ENCODE measurements at places on chromosomes 7 and 10.

GRCh38 chr10:133235932-133236331 lies 1.7 kb upstream of the VENTX start:
- no peak for DNase-seq

GRCh38 chr10:88582411-88582805 lies 710 bp downstream of the RNLS start:
- no peak for DNase-seq

DNA sequence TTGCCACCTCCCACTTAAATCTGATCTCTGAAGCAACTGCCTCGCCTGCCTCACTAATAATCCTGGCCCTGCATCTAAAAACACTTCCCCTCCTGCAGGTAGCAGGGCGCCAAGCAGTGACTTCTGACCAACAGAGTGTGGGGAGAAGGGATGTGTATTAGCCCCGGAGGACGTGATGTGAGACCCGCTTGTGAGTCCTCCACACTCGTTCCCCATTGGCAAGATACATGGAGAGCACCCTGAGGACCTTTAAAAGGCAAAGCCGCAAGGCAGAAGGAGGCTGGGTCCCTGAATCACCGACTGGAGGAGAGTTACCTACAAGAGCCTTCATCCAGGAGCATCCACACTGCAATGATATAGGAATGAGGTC lies 6.1 kb upstream of the PILRA start:
- DNase-seq = no peak

DNA sequence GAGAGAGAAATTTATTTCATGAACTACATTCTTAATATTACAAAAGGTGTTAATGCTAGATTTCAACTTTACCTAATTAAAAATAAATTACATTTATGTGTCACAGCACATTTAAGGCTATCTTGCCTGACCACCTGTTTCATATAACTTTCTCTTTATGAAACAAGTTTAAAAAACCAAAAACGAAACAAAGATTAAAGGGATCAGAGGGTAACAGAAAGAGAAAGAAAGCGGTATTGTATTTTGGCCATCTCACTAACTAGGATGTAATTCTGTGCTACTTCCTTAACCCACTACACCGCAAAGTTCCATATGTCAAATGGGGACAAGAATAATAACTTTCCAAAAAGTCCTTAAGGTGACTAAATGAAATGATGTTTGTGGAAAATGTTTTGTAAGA lies 6.3 kb upstream of the RHOBTB1 start:
- no peak for DNase-seq

DNA sequence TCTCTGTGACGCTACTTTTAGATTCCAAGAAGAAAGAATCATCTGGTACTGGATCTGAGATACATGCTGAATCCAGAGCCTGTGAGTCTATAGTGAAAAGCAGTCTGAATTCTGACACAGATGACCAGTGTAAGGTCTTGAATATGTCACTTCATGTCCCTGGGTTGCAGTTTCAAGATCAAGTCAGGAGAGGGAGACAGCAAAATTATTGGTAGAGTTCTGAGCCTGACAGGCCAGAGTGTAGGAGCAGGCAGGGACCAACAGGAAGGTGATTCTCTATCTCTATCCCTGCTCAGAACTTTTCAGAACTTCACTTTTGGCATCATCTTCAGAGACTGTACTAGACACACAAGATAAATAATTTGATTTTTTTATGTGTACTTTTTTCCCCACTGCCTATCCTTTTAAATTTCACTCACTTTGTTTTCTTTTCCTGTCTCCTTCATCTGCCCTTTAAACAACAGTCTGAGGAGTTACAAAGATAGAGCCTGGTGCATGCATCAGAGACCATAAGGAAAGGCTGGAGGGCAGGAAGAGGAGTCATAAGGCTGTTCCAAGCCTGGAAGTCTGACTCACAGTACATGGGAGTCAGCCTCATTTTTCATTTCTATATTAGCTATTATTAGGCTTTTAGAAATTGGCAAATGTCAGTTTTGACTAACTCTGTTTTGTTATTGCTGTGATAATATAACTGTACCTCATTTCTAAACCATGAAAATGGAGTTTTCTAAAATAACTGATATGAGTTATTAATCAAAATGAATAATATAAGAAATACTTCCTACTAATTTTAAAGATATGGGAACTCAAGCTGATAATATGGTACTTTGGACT lies 120.2 kb upstream of the TMEM229A start:
- DNase-seq = no peak

DNA sequence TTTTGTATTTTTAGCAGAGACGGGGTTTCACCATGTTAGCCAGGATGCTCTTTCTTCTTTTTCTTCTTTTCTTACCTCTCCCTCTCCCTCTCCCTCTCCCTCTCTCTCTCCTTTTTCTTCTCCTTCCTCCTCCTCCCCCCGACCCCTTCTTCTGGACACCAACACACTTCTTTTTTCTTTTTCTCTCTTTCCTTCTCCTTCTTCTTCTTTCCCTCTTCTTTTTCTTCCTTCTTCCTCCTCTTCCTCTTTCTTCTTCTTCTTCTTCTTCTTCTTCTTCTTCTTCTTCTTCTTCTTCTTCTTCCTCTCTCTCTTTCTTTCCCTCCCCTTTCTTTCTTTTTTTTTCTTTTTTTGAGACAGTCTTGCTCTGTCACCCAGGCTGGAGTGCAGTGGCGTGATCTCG lies 14.0 kb downstream of the MMD2 start:
- no peak for DNase-seq

DNA sequence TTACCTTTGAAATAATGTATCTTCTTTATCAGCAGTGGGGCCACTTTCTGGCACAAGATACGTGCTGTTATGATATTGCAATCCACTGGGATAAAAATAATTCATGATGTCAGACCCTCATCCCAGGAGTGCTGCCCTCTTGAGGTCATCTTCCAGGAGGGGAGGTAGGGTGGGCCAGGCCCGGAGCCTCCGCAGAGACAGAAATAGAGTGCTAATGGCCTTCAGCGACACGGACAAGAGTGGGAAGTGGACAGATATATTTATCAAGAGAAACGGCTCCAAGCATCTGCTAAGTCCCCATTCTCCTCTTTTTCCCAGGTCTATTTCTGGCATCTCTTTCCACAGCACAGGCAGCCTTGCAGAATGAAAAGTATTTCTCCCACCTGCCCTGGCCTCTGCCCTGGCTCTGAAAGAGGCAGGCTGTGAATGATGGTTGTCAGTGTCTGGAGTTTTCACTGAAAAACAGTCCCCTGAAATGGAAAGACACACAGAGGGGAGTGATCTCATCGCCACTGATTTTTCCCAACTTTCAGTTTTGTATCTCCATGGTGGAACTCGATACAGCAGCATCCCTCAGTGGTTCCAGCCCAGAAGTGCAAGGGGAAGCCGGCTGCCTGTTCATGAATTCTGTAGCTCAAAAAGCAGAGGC lies 251.7 kb upstream of the MYO3A start:
- no peak for DNase-seq

- DNase-seq = no peak
These were observed at the start of gene SLC16A12 for GRCh38 chr10:89535171-89536012. Gene SLC16A12, minus strand, starts transcription at chr10:89535594. Its CDS starts 73,016 bp downstream, at chr10:89462578.

DNA sequence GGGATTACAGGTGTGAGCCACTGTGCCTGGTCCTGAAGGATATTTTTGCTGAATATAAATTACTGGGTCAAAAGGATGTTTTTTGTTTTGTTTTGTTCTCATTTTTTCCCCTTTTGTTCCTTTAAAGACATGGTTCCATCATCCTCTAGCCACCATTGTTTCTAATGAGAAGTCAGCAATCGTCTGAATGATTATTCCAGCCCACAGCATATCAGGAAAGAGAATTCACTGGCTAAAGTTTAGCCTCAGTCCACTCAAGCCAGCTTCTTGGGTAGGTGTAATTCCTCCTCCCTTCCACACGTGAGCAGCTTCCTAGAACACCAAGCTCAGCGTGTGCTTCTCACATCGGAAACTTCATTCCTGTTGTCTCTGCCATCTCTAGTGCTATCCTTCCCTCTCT lies 112.8 kb upstream of the INSIG1 start:
- DNase-seq = no peak

DNA sequence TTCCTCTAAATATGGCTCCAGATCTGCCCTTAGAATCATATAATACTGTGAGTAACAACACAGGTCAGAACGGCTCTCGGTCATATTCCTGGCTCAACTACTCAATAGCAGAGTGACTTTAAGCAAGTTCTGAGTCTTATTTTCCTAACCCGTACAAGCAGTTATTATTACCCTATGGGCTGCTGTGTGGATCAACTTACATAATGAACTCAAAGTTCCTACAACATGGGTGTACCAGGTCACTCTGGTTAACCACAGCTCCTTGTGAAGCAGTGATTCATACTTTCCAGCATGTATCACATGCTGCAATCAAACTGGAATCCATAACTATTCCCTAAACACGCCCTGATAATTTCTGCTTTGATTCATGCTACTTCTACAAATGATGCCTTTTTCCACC lies 107.3 kb downstream of the LRRN3 start:
- no peak for DNase-seq

- DNase-seq = no peak
These were observed 4.3 kb downstream of the LRRC20 start for GRCh38 chr10:70378122-70378521.

GRCh38 chr7:127998671-127999070 lies 32.6 kb downstream of the LRRC4 start:
- no peak for DNase-seq

- no peak for DNase-seq
These were observed 40.8 kb downstream of the TRIM24 start for GRCh38 chr7:138500892-138501291.

GRCh38 chr7:34311591-34311990 lies 346.4 kb upstream of the NPSR1 start:
- DNase-seq = no peak

DNA sequence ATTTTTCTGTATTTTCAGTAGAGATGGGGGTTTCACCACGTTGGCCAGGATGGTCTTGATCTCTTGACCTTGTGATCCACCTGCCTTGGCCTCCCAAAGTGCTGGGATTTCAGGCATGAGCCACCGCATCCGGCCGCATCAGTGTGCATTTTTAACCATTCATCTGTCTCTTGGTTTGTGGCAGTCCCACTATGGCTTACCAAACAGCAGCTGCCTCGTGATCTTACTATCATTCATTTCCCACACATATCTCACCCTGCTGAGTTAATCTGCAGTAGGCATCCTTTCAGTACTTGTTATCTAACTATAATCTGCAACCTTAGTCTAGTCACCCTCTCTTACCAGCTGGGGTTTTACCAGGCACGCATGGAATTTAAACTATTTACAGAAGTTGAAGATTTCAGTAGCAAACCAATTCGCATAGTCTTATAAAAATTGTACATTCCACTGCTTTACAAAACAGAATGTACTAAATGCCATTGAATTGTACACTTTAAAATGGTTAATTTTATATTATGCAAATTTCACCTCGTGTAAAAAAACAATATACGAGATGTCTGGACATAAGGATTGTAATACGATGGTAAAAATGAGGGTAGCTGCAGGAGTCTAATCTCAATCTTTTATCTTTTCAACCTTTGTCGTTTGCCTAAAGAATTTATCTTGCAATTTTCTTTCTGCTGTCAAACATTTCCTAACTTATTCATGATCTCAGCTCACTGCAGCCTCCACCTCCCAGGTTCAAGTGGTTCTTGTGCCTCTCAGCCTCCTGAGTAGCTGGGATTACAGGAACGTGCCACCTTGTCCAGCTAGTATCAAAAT lies 4.6 kb upstream of the TBC1D12 start:
- DNase-seq = no peak

- no peak for DNase-seq
These were observed 315.1 kb downstream of the C7orf25 start for GRCh38 chr7:42596737-42597136.

DNA sequence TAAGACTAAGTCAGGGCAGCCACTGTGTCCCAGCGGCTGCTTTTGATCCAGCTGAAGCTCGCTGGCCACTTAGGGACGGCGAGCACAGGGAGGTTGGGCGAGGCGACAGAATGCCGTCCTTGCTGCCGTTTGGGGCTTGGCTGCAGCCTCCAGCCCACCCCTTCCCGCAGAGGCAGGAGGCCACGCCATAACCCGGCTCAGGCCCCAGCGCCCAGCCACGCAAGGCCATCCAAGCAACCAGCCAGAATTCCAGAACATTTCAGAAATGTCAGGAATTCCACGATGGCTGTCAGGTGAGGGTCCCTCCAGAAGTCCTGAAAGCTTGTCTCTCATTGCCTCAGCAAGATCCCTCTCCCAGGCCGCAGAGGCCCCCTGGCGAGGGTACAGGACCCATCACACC lies 479.1 kb upstream of the FOXK1 start:
- no peak for DNase-seq

- no peak for DNase-seq
These were observed 79.0 kb downstream of the ABI1 start for GRCh38 chr10:26781797-26782196.

DNA sequence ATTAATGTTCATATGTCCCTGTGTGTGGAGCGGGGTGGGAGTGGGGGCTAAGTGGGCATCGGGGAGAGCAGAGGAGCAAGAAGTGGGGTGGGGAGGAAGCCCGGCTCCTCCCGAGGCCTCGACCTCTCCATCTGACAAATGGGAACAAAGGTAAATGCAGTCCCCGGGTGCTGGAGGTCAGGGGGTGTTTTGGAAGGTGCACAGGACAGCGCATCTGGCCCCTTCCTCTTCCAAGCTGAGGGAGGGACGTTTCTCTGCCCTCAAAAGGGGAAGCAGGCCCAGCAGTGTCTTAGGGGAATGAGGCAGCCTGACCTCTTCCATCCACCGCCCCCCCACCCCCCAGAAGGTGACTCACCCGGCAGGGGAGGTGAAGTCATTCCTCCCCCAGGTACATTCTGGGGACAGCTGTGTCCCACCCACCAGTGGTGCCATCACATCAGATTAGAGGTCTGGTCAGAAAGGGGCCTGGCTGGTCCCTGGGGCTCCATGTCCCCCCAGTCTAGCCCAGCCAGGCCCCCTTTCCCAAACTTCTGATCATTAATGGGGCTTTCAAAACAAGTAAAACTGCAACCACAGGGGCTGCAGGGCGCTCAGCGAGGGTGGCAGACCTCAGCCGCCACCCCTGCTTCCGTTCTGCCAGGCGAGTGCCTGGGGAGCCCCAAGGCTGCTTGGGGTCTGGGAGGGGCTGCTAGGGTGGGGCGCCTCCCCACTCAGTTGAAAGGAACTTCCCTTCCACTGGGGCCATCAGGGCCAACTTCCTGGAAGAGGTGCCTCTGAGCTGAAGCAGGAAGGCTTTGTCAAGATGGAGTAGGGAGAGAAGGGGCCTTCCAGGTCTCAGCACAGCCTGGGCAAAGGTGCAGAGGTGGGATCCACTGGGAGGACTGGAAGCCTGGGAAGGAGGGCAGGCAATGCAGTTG lies 10.8 kb downstream of the LFNG start:
- DNase-seq = peak; percentile 88

DNA sequence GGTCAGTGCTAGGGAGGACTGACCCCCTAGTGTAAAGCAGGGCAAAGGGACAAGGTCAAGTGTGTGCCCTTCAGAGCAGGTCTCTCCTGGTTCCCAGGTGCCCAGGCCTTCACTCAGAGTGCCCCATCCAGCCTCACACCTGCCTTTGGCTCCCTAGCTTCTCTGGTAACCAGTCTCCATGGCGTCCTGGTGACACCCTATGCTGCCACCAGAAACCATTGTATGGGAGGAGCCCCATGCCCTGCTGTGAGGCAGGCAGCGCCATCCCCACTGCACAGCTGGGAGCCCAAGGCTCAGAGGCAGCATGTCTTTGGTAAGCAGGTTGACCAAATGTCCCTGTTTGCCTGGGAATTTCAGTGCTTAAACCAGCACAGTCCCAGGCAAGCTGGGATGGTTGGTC lies 33.1 kb upstream of the HMX3 start:
- no peak for DNase-seq
